Activated naive CD4-positive, alpha-beta T cell (primary cell): ENCODE measurements at places on chromosomes 3 and 15.

GRCh38 chr3:87997298-87997697 is 61.5 kb downstream of the CGGBP1 start:
- no peak for DNase-seq

DNA sequence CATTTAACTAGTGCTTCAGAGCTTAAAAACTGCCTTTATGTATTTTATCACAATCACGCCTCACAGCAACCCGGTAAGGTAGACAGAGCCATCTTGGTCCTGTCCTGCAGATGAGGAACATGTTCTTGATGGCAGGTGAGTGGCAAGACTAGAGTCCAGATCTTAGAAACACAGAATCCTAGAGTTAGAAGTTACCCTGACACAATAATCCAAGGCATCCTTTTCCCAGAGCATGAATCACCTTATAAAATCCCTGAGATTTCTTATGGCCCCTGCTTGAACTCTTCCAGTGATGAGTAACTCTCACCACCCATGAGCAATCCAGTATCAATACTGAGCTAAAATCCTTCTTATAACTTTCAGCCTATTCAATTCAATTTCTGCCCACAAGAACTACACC is 16.9 kb downstream of the POPDC2 start:
- DNase-seq, result no peak

DNA sequence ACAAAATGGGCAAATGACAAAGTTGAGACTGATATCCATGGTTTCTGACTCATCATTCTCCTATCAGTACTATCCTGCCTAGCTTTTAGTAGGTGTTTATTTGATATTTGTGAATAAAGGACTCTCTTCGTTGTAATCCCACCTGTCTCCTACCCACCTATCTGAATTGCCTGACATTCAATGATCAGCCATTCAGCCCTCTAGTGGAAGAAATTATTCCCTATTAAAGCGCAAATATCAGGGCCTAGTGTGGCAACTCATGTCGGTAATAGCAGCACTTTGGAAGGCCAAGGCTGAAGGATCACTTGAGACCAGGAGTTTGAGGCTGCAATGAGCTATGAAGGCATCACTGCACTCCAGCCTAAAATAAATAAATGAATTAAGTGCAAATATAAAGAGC is 195.7 kb upstream of the SETMAR start:
- no peak for DNase-seq

- DNase-seq, result no peak
These were observed at the start of gene PDE8A for GRCh38 chr15:84981711-84982300. Gene PDE8A (plus strand): TSS chr15:84981856. CDS start chr15:84982163, 307 bp downstream.

DNA sequence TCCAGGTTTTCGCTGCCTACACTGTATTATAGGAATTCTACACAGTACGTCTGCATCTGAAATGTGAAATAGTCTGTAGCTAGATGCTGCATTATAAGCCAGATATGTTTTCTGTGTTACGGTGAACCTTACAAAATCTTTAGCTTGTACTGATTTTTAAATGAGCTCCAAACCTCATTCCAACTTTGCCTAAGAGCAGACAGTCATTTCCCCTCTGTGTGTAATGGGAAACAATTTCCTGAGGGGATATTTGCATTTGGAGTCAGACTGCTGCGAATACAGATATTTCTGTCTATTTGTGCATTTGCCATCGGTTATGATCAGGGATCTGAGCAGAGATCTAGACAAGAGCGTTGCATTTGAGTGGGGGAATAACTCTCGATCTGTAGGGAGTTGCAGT is 37.5 kb downstream of the ARNT2 start:
- DNase-seq, result no peak

- no peak for DNase-seq
These were observed 871.1 kb downstream of the PDCD6IP start for GRCh38 chr3:34669490-34669889.

DNA sequence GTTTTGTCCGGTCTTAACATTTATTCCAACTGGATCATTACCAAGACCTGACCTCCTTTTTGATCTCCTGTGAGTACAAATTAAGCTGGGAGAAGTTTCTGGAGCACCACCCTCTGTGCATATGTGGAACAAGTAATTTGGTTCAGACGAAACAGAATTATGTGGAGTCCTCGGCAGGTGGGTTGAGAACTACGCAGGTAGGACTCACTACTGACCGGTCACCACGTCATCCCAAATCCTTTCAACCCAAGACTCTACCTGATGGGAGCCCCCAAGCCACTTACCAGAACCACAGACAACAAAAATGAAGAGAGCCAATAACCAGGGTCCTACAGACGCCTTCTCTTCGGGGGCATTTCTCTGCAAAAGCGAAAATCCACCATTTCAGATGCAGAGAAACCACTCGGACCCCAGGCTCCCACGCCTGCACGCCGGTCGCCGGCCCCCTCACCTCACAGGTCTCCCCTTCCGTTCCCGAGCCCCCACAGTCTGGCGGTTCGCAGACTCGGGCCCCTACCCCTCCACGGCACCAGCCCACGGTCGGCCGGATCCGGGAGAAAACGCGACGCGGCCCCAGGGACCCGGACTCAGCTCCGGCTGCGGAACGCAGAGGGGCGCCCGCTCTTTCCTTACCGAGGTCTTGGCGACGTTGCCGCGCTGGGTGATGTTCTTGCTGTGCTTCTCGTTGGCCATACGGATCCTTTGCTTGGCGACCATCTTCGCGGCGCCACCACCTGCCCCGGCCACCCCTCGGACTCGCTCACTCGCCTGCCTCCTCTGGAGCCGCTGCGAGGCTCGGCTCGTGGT is 674 bp downstream of the SERP1 start:
- DNase-seq, result peak; percentile 46

- DNase-seq, result no peak
These were observed 391.6 kb downstream of the MECOM start for GRCh38 chr3:169271936-169272335.

DNA sequence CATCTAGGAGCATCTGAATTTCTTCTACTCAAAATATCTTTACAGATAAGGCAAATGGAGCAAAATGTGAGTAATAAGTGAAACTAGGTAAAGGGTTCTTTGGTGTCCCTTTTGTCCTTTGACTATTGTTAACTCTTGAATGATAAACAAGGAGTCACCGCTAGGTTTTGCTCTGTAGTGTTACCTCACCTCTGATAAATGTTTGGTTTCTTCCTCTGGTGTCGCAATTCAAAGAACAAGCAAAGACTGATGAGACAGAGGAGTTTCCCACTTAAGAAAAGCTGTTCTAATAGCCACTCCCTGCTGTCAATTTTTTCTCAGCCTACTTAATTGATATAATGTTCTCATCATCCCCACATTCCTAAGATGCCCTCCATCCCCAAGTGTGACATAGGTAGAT is 925.9 kb downstream of the IGSF11 start:
- DNase-seq, result no peak

DNA sequence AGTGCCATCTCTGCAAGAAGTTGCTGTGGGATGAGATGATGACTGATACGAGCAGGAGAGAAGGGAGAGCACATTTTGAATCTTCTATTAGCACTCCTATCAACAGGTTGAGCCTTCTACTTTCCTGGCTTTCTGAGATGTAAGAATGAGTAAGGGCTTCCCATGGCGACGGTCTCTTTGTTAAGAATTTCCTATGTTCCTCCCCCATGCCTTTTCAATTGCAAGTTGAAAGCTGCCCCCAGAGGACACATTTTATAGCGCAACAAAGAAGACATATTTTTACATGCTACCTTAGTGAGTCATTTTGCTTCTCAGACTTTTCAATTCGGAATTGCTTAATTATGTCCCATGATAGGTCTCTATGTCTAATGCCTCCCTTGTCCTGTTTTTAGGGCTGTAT is 71.3 kb upstream of the LRTM1 start:
- DNase-seq, result no peak

DNA sequence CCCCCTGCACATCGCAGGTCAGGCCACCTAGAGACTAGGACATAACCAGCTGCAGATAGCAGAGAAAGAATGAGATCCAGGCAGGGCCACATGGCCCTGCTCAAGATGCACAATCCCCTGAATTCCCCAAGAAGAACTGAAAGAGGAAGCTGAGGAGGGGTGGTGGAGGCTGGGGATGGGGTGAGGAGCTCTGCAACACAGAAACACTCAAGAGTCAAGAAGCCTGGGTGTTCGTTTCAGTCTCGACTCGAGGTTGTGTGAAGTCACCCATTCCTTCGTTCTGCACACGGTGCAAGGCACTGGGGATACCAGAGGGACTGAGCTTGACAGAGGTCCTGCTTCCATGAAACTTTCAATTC is 62.0 kb downstream of the TLE3 start:
- DNase-seq, result no peak

DNA sequence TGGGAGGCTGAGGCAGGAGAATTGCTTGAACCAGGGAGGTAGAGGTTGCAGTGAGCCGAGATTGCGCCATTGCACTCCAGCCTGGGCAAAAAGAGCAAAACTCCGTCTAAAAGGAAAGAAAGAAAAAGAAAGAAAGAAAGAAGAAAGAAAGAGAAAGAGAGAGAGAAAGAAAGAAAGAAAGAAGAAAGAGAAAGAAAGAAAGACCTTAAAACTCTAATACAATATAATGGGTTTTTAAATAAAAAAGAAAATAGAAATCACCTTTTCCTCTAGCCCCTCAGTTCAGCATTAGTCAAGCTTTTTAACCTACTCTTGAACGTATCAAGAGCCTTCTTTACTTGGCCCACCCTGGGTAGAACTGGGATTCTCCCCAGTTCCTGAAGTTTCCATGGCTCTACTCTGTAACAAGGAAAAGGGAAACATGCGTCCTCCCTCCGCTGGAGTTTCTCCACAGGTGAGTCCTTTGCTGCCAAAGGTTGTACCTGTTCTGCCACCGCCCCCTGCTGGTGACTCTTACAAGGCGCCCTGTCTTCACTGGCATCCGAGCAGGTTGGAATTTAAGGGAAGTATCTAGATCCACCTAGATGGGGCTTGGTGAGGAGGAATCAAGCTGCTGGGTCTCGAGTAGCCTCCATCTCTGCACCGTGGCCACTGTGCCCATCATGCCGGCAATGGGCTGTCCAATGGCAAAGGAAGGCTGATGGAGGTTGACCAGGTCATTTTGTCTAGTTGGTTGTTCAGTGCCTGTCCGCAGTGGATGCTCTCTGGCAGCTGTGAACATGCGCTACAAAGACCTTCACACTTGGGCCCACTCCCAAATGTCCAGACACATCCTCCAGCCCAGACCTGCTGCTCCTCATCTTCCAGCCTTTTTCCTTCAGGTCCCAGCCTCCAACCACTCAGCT is 20.6 kb upstream of the EPHB3 start:
- DNase-seq, result peak; percentile 57

- no peak for DNase-seq
These were observed 1146.5 kb downstream of the ROBO2 start for GRCh38 chr3:78186404-78186803.

DNA sequence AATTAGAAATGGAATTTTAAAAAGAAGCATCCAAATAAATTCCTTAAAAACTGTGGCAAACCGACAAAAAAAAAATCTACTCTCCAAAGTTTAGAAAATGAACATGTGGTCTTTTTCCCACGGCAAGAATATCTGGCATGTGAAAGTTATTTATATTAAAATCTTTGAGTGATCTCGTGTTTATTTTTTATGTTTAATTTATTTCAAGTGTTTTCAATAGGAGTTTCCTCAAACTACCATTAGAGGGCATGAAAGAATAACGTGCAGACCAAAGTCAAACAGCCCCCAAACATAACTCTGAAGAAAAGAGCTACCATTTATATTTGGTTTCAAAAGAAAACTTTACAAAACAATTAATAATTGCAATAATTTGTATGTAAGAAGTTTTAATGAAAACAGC is 286.4 kb downstream of the ZIC4 start:
- no peak for DNase-seq

GRCh38 chr15:62545467-62546227 is 380.6 kb upstream of the C2CD4B start:
- DNase-seq, result no peak

GRCh38 chr15:68277131-68277602 is 378 bp upstream of the FEM1B start:
- no peak for DNase-seq

GRCh38 chr15:63501256-63502089 is 2.9 kb upstream of the USP3 start:
- DNase-seq, result no peak

GRCh38 chr3:136122006-136122405 is 74.1 kb downstream of the MSL2 start:
- no peak for DNase-seq

- no peak for DNase-seq
These were observed 13.9 kb downstream of the CEP152 start for GRCh38 chr15:48796930-48797329.

DNA sequence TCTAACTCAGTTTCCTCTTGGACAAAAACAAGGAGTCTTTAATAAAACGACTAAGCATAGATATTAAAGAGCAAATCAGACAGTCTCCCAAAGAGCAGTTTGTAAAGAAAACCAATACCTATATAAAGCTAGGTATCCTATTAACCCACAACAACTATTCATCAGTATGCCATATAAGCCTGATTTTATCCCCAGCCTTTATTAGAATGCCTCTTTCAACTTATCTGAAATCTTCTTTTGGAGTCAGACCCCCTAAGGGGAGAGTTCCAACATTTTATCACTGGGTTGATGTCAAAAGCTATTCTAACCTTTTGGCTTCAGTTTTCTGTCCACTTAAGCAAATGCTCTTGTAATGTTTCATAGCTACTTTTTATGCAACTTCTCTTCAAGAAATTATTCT is 17.8 kb downstream of the MAP2K5 start:
- no peak for DNase-seq

DNA sequence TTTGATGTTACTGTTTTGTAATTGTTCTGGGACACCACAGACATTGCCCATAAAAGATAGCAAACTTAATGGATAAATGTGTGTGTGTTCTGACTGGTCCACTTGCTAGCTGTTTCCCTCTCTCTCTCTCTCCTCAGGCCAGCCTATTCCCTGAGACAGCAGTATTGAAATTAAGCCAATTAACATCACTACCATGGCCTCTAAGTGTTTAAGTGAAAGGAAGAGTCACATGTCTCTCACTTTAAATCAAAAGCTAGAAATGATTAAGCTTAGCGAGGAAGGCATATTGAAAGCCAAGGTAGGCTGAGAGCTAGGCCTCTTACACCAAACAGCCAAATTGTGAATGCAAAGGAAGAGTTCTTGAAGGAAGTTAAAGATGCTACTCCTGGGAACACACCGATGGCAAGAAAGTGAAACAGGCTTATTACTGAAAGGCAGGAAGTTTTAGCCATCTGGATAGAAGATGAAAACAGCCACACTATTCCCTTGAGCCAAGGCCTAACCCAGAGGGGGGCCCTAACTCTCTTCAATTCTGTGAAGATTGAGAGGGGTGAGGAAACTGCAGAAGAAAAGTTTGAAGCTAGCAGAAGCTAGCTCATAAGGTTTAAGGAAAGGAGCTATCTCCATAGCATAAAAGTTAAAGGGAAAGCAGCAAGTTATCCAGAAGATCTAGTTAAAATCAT is 295.1 kb downstream of the CHST2 start:
- no peak for DNase-seq

DNA sequence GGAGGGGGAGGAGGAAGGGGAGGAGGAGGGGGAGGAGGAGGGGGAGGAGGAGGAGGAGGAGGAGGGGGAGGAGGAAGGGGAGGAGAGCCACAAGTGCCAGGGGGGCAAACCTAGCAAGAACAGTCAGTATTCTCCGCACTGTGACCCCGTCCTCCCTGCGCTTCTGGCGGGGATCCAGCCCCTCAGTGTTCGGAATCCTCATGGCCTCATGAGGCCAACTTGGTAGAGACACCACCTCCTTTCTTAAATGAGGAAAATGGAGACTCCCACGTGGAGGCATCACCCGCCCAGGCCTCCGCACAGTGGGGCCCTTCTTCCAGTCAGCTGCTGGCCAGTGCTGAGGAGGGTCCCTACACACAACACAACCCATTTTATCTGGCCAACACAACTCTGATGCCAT is 163.4 kb downstream of the XXYLT1 start:
- DNase-seq, result no peak
